CD4-positive, alpha-beta T cell treated with Interleukin-10 for 1 hour (primary cell): ENCODE measurements at places on chromosomes 3 and 15.

DNA sequence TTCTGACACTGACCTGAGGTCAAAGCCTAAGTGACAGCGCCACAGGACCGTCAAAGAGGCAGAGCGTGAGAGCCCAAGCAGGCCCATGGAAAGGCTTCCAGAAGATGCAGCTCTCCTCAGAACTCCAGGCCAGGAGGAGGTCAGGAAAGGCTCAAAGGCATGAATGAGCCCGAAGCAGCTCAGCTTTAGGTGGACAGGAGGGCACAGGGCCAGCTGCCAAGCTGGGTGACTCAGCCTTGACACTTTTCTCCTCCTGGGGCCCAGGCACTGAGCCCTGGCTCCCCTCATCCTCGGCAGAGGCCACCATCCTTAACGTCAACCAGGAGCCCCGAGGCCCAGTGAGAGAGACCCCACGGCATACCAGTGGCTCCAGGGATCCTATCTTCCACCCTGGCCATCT is 62.9 kb downstream of the ADCY5 start:
- no peak for DNase-seq

- DNase-seq = no peak
These were observed 156.9 kb downstream of the SUCNR1 start for GRCh38 chr3:152030320-152030719.

GRCh38 chr3:48248095-48248850 is 7.4 kb downstream of the ZNF589 start:
- DNase-seq = no peak

DNA sequence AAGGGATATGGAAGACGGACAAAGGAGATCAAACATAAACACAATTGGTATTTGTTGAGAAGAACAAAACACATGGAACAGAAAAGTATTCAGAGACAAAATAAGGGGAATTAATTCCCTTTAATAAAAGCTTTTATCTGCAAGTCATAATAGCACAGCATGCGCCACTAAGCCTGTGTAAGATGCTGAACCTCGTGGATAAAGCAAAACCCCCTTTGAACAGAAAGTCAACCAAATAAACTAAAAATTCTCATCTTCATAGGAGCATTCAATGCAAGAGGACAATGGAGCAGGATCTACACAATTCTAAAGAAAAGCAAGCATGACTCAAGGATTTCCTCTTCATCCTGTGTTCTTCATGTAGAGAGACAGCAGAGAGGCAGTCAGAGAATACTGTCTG is 274.3 kb upstream of the GOLGA6L4 start:
- DNase-seq = no peak

DNA sequence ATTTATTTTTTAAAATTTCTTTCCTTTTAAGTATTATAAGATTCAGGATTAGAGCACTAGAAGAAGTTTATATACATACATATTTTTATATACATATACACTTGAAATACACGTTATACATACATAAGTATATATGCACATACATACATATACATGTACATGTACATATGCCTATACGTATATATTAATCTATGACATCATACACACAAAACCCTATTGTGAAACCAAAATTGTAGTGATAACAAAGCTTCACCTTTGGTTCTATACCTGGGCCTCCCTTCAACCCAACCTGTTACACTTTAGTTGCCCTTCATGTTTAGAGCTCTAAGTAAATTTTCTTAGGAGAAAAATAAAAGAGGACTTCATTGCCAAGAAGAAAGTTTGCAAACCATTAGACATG is 17.0 kb downstream of the AADACL2 start:
- DNase-seq = no peak

GRCh38 chr15:50750227-50750705 is 15.2 kb downstream of the SPPL2A start:
- DNase-seq = no peak

- no peak for DNase-seq
These were observed 30.4 kb downstream of the RASGRF1 start for GRCh38 chr15:79060175-79060574.

GRCh38 chr15:73457334-73457733 is 14.4 kb downstream of the REC114 start:
- no peak for DNase-seq

DNA sequence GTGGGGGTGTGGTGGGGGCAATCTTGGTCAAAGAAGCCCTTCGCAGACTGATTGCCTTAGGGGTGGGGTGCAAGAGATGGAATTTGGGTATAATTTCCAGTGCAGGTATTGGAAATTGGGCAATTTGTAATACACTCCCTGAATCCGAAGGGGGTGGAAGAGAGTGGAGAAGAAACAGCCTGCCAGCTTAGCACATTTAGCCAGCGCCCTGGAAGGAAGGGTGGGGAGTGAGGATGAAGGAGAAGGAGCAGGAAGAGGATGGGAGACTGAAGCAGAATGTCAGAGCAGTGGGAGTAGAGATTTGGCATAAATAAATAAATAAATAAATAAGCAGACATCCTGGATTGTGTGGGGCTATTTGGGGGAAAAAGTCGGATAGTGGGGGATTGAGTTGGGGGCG is 1.6 kb downstream of the GAP43 start:
- no peak for DNase-seq

- peak; percentile 3 for DNase-seq
These were observed 171.4 kb downstream of the NSUN3 start for GRCh38 chr3:94234177-94234788.

DNA sequence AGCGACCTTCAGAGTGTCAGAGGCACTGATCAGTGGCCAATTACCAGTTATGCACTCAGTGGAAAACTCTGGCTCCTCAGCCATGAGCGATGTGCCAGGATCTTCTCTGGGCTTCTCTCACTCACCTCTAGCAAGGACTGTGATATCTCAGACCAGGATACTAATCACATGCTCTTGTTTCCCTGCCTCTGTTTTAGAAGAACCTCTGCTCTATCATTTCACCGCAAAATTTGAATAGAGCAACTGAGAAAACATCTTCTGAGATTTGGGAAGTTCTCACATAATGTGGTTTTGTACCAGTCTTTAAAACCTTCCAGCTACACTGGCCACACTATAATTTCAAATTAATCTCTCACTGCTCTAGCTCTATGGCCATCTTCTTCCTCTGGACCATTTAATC is 325.8 kb upstream of the FRG2C start:
- DNase-seq = no peak

DNA sequence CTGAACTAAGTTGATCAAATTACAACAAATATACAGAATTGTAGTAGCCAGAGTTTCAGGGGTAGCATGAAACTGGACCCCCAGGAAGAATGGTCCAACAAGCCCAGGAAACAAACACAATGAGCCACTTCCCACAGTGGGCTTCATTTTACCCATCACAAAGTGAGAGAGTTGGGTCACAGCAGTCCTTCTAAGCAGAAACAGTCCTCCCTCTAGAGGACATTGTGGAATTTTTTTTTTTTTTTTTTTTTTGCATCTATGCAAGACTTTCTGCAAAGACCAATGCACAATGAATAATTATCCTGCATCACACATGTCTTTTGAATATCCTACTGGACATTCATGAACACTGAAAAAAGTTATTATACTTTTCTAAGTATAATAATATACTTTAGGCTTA is 73.8 kb upstream of the ATP13A5 start:
- no peak for DNase-seq

DNA sequence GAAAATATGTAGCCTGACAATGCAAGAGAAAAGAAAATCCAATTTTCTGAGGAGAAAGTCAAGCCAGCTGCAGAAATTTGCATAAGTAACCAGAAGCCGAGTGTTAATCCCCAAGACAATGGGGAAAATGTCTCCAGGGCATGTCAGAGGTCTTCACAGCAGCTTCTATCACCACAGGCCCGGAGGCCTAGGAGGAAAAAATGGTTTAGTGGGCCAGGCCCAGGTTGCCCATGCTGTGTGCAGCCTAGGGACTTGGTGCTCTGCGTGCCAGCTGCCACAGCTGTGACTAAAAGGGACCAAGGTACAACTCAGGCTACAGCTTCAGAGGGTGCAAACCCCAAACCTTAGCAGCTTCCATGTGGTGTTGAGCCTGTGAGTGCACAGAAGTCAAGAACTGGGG is 201.2 kb upstream of the SOX2 start:
- no peak for DNase-seq

DNA sequence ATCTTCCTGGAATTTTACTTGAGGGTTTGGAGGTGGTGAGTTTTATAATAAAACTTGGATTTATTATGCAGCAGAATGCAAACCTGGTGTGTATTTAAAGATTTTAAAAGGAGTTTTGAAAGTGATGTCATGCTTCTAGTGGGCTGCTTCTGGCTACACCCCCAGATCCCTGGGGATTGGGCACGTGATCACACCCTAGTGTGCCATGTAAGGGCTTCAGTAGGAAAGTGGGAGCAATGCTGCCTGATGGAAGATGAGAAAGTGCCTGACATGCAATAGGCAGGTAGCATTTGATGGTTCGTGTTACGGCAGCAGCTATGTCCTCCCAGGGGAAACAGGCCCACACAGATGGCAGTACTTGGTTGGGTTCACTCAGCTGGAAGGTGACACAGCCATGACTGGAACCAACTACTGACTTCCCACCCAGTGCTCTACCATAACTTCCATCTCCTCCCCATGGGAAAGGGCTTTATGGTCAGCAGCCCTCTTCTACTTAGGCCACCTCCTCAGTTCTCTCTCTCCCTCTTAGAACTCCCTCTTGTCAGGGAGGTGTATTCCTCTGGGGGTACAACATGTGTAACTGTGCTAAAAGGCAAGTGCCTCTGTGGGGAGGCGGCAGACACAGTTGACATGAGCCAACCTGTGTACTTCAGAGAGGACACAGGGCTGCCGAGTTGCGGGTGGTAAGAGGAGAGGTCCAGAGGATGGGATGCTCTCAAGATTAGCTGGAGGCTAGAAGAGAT is 5.6 kb downstream of the ITPKA start:
- no peak for DNase-seq

DNA sequence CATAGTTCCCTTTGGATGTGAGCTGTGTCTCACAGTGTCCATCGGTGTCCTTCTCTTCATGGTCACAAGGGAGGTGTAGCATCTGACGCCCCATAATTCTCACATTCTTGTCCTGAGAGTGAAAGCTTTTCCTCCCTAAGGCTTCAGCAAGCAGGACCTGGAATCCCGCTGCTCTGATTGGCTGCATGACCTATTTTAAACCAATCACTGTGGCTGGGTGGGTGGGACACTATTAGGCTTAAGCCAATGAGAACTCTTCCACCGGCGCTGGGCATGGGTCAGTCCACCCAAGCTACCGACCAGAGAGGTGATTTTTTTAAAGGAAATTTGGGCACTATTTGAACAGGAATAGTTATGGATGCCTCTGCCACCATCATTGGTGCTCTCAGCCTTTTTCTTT is 385.9 kb downstream of the MFSD1 start:
- DNase-seq = no peak

DNA sequence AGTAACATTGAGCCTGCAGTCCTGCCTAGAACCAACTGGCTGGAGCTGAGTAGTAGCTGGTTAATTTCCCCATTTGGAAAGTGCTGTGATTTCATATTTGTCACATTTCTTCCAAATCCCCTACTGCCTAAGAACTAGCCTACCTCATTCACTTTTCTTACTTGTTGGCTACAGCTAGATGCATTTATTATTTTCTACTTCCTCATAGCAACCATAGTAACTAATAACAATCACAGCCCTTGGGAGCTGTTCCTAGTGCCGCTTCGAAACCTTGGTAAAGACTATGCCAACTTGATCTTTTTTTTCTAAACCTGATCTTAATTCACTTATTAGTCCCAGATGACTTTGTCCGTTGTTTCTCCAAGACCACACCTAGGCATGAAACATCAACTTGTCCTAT is 240.3 kb downstream of the FGF12 start:
- DNase-seq = no peak

DNA sequence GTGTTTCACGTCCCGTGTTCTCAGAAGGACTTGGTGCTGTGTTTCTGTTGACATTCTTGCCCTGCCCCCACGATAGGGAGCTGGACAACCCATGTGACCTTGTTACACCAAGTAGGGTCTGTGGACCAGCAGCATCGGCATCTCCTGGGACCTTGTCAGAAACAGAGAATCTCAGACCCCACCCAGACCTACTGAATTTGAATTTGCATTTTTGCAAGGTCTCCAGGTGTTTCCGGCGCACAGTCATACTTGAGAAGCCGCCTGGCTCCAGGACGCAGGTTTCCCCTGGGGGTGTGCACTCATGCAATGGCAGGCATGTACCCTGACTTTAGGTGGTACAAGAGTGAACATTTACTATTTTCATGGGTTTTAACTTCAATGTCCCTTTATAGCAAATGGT is 117.9 kb downstream of the TLE3 start:
- no peak for DNase-seq

DNA sequence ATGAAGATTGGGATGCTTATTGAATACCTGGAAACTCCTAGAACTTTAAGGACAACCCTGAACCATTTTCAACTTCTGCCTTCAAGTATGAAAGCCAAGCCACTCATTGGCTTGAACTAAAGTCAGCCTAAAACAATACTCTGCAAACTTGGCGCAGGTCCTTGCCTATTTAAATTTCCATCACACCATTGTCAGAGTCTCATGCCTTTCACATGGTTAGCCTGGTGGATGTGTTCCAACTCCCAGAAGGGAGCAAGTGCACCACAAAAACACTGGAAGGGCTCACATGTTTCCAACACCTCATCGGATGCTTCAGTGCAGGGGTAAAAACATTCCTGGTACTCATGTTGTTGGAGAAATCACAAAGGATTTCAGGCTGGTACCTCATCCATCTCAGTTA is 511.6 kb upstream of the MDFIC2 start:
- DNase-seq = no peak

- DNase-seq = no peak
These were observed 18.4 kb upstream of the RAD18 start for GRCh38 chr3:8981700-8982099.

DNA sequence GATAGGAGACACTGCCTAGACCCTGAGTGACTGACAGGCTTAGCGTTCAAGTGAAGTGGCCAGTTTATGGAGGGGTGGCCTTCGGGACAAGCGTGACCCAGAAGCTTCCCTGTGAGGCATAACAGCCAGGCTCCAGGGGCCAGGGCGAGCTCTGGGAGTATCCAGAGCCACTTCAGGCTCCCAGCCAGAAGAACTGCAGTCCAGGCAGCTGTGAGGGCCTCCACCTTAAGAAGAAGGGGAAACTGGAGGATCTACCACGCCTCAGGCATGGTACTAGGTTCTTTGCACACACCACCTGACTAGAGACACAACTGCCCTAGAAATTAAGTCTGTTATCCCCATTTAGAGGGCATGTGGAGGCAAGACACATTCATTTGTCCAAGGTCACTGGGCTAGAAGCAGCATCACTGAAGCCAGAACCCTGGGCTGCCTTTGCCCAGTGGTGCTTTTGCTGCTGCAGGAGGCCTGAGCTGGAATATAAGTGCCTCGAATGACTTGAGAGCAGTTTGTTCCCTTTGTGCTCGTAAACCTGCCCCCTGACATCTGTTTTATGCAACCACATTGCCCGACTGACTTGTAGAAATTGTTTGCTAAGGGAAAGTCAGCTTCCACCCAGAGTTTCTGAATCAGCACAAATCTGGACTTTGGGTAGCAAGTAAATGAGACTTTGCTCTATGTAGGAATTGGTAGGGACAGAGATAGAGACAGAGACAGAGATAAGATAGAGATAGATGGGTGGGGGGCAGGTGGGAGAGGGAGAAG is 23.3 kb downstream of the RASGRF1 start:
- DNase-seq = no peak

- no peak for DNase-seq
These were observed 58.8 kb downstream of the AMOTL2 start for GRCh38 chr3:134315286-134316106.
